ENCODE measurements at places on chromosomes 2 and 18.

DNA sequence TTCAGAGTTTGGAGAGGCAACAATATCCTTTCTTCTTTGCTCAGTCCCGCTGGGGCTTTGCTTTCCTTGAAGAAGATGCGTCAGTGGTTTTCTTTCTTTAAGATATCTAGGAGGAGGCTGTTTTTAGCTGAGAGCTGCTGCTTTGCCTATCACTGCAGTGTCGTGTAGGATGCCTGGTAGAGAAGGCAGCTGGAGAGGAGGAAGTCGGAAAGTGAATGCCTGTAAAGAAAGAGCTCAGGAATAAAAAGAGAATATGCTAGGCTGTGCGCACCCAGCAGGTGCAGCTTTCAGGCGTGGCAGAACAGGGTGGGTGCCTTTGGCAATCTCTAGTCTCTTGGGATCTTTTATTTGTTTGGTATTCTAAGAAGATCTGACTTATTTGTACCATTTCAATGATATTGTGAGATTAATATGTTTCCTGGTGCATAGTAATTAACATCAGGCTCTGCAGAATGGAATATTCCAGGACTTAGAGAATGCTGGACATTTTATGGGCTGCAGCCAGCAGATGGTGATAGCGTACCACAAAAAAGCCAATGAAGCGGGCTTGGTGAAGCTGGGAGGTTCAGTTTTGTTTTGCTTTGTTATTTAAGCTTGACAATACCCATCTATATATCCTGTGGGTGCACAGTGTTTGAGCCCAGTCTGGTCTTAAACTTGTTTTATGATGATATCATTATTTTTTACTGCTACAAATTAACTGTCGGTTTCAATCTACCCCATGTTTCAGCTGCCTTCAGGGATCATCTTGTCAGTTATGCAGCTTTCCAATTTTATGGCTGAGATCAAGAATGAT is 34.9 kb downstream of the CAVIN2 start:
- DNase-seq: peak; percentile 65

DNA sequence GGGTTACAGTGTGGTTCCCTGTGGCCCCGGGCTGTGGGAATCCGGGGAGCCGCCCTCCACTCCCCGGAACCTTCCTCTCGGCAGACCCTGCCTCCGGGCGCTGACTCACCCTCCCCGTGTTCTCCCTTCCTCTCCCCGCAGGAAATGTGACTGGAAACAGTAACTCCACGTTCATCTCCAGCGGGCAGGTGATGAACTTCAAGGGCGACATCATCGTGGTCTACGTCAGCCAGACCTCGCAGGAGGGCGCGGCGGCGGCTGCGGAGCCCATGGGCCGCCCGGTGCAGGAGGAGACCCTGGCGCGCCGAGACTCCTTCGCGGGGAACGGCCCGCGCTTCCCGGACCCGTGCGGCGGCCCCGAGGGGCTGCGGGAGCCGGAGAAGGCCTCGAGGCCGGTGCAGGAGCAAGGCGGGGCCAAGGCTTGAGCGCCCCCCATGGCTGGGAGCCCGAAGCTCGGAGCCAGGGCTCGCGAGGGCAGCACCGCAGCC is 59.5 kb downstream of the TNFRSF11A start:
- no peak for DNase-seq

GRCh38 chr2:177239932-177240630 is 24.4 kb downstream of the NFE2L2 start:
- DNase-seq: peak; percentile 87

- DNase-seq: no peak
Observed at GRCh38 chr2:135688978-135689377, 52.7 kb upstream of the UBXN4 start.

DNA sequence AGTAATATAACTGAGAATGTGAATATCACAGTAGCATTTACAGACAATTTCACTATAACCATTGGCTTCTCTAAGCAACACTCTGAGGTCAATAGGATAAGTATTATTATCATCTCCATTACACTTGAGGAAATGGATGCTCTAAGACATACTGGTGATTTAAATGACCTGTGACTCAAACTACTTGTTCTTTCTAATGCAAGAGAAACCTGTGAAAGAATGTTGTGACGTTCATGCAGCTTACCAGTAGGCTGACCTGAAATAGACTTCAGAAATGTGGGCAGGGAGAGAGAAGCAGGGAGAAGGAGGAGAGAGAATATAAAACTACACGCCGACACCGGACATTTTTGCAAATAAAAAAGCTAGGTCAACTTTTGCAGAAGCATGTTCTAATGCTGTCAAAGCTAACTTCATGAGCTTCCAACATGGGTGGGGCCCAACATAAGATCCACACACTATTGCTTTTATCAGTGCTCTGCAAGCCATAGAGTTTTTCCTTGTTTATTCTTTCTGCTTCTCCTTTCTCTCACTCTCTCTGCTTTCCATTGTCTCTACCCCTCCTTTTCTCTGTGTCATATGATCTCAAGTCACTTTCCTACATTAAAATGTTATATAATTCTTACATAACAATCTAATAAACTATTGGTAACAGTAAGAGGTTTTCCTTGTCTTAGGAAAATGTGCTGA is 217.6 kb upstream of the FN1 start:
- no peak for DNase-seq

GRCh38 chr2:64839844-64840243 is 149.4 kb upstream of the SLC1A4 start:
- peak; percentile 64 for DNase-seq

DNA sequence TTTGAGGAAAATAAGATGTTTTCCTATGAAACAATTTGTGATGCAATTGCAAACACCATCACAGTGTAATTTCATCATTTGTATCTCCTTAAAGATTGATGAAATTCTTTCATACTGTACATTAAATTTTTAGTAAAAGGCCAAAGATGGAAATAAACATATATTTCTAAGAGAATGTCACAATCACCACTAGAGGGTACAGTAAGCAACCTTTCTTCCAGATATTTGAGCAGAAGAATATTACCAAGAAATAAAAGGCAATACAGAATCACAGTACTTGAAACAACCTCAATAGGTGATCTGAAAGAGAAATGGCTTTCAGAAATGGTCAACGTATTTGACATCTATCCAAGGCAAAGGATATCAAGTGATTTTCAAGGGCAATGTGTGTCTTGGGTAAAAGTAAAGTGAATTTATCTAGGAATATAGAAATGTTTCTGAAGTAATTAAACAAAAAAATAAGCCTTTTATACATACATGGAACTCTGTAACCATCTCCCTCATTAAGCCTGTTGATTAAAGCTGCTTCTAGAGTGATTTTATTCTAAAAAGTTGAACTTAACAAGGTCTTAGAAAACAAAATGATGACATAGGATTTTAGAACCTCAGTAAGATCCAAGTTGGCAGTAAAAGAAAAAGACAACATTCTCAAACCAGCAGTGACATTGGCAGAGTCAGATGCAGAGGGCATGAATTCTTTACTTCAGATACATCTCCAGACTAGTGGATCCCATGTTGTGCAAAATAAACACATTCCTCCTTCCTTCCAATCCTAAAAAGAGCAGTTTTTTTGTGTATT is 90.3 kb upstream of the SESTD1 start:
- no peak for DNase-seq

- DNase-seq: peak; percentile 95
Observed at GRCh38 chr2:159497256-159497655, 119.1 kb downstream of the BAZ2B start.

- no peak for DNase-seq
Observed at GRCh38 chr2:127917916-127918315, 32.2 kb upstream of the AMMECR1L start.

DNA sequence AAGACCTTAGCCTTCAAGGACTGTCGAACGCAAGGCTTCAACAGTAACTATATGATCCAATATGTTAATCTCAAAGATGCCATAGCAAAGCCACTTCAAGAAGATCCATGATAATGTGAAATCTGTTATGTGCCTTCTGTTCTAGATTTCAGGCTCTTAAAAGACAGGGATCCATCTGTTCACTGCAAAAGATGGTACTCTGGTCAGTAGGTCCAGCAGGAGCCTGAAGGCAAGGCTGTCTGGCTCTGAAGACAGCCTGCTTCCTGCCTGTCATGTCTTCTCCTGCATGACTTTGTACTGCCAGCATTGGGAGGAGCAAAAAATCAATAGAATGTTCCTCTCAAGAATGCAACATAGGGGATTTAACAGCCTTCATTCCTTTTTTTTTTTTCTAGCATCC is 270.8 kb upstream of the PARD3B start:
- DNase-seq: no peak

DNA sequence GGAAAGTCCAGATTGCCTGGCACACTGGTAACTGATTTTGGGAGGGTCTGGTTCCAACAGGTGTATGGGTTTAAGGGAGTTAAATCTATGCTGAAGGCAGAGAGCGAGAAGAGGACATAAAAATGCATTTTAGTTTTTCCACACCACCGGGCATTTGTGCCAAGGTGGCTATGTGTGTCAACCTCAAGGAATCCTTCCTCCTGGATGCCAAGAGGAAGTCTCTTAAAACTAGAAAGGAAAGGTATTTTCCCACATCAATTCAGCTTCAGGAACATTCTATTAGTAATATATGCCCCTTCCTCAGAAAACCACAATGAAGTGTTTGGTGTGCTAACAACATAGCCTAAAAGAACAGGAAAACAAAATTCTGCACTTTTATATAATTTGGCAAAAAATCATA is 5.4 kb upstream of the GAREM1 start:
- DNase-seq: no peak

- DNase-seq: no peak
Observed at GRCh38 chr2:232377841-232378734, 463 bp upstream of the ALPP start.

DNA sequence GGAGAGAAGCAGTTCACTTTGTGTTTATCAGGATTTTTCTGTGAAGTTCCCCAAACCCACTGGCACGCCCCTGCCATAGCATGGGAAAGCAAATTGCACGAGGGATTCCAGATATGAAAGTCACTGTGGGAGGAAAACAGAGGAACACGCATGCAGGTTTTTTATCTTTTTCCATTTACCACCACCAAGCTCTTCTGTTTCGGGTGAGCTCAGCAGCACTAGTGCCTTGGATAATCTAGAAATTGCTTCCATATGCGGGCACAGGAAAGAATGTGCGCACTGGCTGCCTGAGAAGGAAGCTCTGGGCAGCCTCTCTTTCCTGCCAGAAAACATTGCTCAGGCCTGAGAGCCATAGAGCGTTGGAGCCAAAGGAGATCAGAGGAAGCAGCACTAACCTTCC is 65.9 kb upstream of the WIPF1 start:
- peak; percentile 79 for DNase-seq

DNA sequence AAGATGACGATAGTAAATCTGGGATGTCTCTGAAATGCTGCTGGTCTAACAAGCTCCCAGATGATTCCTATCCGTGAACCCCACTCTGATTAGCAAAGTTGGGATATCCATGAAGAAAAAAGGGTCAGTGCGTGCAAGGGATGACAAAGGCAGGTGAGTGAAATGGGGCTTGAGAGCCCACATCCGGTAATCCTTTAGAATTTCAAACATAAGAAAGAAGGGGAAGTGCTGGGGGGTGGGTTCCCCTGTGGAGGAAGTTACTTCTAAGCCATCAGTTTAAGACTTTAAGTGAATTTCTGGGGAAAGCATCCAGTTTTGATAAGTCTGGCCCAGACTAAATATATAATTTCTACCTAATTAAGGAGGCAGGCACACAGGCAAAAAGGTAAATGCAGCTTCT is 209.5 kb downstream of the DPP10 start:
- DNase-seq: no peak

GRCh38 chr2:14587119-14587518 is 45.4 kb upstream of the LRATD1 start:
- no peak for DNase-seq

DNA sequence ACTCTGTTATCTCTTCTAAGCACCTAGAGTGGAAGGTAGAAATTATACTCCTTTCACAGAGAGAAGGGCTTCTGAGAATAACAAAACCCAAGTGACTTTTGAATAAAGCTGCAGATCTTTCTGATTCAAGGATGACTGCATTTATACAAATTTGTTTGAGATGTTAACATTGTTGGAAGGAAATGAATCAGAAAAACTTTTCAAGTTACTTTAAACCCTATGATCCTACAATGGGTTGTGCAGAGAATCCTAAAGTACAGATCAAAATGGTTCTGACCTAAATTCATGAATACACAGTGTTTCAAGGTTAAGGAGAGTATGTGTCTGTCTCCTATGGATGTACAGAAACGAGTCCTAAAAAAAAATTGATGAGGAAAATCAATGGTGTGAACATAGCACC is 1.8 kb downstream of the RFTN2 start:
- DNase-seq: no peak

GRCh38 chr2:46669996-46670793 is 190.8 kb downstream of the TMEM247 start:
- DNase-seq: no peak

- DNase-seq: no peak
Observed at GRCh38 chr2:158788951-158789350, 6.2 kb upstream of the DAPL1 start.

- DNase-seq: peak; percentile 17
Observed at GRCh38 chr2:240320204-240320993, 115.1 kb upstream of the GPC1 start.

GRCh38 chr2:201887773-201888425 is 81.6 kb downstream of the CDK15 start:
- no peak for DNase-seq

Measured in suppressor macrophage treated with lipopolysaccharide for 1 hour (primary cell).